ENCODE measurements at places on chromosomes 7 and 10.

GRCh38 chr10:123585477-123586445, 80.4 kb upstream of the GPR26 start:
- no peak for DNase-seq

- DNase-seq, result no peak
Observed at GRCh38 chr7:142389544-142389943, 131.7 kb upstream of the PRSS58 start.

- DNase-seq, result no peak
Observed at GRCh38 chr10:22795546-22795945, 81.2 kb upstream of the PIP4K2A start.

DNA sequence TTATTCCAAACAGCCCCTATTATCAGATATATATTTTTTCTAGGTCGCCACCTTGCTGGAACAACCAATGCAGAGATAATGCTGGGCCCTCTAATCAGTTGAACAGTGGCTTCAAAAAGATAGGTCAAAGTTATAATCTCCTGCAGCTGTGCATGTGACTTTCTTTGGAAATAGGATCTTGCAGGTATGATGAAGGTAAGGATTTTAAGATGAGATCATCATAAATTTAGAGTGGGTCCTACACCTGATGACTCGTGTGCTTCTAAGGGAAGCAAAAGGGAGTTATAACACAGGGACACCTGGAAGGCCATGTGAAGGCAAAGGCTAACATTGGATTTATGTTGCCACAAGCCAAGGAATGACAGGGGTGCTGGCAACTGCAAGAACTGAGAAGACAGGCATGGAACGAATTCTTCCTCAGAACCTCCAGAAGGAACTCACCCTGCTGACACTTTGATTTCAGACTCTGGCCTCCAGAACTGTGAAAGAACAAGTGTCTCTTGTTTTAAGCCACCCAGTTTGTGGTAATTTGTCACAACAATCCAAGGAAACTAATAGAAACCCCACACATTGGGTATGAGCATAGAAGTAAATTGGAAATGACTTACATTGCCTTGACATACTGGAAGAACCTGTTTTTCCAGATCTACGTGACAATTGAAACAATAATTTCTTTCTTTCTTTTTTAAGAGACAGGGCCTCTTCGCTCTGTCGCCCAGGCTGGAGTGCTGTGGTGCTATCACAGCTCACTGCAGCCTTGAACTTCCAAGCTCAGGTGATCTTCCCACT, 34.4 kb downstream of the CCDC71L start:
- no peak for DNase-seq
